ENCODE measurements at places on chromosomes 2 and 18. TPM values are rescaled to one million over a fixed set of nuclear protein-coding genes. Genes with fewer than 3 reads are reported as not detected.

DNA sequence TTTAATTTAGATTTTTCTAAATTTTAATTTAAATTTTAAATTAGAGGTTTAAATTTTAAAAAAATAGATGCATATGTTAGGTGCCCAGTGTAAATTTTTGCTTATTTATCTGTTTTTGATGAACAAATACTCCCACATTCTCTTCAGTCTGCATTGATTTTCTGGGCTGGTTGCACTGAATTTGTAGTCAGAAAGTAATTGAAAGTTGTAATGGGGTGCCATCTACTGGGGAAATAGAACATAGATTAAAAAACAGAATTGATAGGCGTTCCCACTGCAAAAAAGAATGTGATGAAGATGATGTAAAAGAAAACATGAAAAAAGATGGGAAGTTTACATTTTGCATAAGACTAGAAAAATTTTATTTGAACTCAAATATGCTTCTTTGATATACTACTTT is 51.7 kb upstream of the CCDC85A start:
- peak; percentile 68 for DNase-seq

PROKR1 gene
- total RNA-seq, result not detected

TSPYL6 gene
- not detected for total RNA-seq

UPP2 gene
- total RNA-seq, result not detected

DNA sequence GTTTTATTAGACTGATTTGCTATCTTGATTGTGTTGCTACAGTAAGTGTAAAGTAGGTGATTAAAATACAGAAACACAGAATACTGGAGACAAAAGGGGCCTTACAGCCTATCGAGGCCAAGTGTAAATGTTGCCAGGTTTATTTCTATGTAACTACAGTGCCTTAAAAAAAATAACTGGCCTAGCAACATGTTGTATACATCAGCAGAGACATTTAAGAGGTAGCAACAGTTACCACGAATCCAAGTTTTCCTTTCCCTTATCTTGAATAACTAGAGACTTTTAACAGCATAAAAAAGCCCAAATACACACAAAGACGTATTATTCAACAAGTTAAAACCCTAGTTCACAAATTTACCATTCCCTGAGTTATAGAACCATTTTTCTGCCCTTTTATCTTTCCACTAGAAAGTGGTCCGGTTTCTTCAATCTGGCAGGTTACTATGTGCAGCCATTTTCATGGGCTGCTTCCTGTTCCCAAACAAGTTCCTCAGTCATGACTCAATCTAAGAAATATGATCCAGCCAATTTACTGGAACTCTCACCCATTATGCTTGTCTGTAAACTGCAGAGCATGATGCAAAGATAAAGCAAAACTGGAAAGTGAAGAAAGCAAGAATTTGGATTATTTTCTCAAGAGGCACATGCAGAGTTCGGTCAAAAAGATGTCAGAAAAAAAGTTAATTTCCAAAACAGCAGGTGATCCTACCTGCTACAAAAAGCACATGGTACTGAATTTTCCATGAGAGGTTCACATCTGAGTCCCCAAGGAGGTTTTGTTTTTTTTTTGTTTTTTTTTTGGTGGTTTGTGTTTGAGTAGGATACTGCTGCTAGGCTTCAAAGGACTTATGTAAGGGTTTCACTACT is 22.2 kb downstream of the NFE2L2 start:
- DNase-seq, result peak; percentile 95

DNA sequence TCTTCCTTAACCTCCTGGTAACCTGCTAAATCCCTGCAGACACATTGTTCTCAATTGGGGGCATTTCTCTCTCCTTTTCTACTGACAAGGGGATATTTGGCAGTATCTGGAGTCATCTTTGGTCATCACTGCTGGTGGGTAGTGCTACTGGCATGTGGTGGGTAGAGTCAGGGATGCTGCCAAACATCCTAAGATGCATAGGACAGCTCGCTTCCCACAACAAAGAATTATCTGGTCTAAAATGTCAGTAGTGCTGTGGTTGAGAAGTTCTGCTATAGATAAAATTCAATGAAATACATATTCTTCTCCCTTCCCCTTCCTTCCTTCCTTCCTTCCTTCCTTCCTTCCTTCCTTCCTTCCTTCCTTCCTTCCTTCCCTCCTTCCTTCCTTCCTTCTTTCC is 18.7 kb upstream of the LHCGR start:
- no peak for DNase-seq

DNA sequence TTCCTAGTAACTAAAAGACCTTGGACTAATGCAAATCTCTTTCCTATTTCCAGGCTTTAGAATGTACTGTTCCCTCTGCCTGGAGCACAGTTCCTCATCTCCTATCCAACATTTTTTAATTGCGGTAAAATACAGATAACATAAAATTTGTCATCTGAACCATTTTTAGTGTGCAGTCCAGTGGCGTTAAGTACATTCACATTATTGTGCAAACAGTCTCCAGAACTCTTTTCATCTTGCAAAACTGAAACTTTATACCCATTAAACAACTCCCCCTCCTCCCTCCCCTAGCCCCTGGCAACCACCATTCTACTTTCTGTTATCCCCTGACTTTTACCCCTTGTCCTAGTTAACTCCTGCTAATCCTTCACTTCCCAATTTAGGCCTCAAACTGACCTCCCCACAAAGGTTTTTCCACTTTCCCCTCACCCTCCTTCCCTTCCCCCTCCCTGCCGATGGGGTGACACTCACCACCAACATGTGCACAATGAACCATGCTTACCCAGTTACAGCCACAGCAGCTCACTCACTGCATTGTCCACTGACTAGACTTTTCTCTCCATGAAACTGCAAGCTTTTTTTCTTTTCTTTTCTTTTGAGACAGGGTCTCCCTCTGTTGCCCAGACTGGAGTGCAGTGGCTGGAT is 54.8 kb downstream of the KIAA2012 start:
- no peak for DNase-seq

DNA sequence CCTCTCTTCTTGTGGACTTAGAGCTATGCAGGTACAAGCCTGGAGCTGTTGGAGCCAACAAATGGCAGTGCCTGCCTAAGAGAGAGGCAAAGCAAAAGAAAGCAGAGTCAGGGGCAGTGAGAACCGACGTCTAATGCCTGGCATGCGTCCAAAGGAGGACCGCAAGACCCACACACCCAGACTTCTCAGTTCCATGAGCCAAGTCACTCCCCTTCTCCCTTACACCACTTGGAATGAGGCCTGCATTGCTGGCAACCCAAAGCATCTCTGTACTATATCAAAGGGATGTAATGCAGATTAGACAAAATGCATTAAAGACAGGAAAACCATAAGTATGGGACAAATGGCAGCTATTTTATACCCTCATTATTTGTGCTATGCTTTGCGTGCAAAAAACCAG is 49.9 kb upstream of the RNU4ATAC start:
- no peak for DNase-seq

NEMP2 gene
- 13.0 TPM for total RNA-seq

KANSL1L gene
- 6.5 TPM for total RNA-seq

DNA sequence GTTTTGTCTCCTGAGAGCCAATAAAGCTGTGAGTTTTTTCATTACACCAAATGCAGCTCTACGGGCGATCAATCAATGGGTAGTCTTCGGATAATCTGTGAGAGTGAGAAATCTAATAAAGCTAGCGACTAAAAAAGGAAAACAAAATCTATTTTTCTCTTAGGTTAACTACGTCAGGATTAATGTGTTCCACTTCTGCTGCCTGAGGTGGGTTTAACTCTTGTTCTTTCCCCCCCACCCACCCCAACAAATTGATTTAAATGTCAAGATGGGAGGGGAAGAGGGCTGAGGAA is 63.0 kb upstream of the PSMD14 start:
- DNase-seq, result no peak

GRCh38 chr2:216327447-216327935 is 44.8 kb downstream of the MARCHF4 start:
- no peak for DNase-seq
